D721Med (cell line): ENCODE measurements at places on chromosomes 7 and 10.
A peak's percentile ranks its signal among the peaks of the same experiment; 100 is the strongest.

- DNase-seq = no peak
Observed at GRCh38 chr10:15898046-15898445, 37.7 kb upstream of the MINDY3 start.

DNA sequence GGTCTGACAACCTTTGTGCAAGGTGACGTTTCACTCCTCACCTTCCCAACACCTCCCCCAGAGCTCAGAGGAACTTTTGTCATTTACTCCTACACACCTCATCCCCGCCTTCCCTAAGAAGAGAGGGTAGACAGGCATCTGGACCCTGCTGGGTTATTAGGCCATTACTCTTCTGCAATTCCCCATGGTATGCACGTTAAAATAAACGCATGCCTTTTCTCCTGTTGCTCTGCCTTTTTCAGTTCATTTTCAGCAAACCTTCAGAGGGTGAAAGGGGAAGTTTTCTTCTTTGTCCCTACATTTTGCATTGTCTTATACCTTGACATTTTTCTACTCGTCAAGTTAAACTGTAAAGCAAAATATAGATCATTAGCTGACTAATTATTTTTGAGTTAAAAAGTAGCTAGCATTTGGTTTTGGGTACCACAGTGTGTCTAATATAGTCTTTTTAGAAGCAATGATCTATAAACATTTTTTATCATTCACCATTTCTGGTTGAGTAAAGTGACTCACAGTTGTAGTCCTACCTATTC, 10.5 kb upstream of the EDRF1 start:
- DNase-seq = no peak

DNA sequence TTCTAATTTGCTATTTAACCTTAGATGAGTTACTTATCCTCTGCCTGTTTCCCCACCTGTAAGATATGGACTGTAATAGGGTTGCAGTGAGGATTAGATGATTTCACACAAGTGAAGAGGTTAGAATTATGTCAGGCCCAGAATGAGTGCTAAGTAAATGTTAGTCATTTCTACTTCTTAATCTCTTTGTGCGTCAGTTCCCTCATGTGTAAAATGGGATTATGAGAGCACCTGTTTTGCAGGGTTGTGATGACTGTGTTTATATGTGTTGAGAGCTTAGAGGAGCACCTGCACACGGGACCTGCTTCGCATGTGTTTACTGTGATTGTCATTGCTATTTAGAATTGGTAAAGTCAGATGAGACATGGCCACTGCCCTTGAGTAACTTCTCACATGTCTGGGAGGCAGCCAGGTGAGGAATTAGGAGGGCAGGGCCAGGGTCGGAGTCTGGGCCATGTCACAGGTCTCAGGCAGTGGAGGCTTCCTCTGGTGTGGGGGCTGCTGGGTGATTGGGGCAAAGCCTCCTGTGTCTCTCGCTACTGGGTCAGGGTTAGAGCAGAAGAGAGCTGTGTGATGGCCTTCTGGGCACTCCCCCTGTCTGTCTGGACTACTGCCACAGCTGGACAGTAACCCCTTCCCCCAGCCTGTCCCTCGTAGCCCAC, 106.7 kb downstream of the WDFY4 start:
- DNase-seq = no peak

- DNase-seq = no peak
Observed at GRCh38 chr10:21144047-21144446, 246.9 kb upstream of the NEBL start.

DNA sequence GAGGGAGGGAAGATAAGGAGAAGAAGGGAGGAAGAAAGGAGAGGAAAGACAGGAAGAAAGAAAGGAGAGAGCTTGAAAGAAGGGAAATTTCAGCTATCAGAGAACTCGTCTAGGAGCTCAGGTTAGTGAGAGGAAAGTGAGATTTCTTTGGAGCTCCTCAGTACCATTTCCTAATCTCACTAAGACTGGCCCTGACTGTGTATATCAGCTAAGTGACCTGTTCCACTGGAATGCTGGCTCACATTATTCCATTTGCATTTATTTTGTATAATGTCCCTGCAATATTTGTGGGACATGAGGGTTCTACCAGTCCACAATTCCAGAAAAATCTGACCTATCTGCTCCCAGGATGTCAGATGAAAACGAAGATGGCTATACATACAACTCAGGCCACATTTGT, 114.7 kb upstream of the CELF2 start:
- no peak for DNase-seq

DNA sequence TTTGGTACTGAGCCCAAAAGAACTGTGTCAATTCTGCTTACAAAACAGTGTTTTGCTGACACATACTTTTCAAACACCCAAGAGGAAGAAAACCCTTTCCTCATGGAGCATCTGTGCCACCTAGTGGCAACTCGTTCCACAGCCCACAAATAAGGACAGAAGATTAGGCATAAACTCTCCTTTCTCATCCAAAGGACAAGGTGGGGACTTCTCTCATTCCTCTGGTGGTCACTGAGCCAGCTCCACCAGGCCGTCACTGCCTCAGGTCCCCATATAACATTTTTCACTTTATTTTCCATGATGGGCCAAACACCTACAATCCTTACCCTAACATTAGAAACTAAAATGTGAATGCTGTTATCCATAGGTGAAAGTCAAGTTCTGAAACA, 76.9 kb downstream of the RNF216 start:
- peak; percentile 35 for DNase-seq

- no peak for DNase-seq
Observed at GRCh38 chr10:49762566-49762877, 399 bp upstream of the OGDHL start.

DNA sequence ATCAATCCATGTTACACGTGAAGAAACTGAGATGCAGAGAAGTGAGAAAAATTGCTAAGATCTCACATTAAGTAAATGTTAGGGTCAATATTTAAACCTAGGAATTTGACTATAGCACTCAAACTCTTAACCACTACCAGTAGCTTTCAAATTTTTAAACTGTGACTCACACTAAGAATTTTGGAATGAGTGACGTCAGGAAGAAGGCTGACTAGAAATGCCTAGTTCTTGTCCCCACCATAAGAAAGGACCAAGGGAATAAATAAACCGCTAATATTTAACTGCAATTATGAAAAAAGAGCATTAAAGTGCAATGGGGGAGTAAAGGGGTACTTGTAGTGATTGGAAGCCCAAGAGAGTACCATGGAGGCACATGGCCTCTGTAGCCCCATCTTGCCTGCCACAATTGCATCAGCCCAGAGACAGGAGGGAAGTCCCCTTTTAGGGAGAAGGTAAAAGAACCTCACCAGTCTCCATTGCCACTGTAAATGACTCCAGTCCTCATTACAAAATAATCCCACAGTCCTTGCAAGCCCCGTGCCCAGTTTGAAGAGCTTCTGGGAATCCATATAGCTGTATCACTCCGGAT, 3.5 kb upstream of the AKR1B1 start:
- DNase-seq = no peak

DNA sequence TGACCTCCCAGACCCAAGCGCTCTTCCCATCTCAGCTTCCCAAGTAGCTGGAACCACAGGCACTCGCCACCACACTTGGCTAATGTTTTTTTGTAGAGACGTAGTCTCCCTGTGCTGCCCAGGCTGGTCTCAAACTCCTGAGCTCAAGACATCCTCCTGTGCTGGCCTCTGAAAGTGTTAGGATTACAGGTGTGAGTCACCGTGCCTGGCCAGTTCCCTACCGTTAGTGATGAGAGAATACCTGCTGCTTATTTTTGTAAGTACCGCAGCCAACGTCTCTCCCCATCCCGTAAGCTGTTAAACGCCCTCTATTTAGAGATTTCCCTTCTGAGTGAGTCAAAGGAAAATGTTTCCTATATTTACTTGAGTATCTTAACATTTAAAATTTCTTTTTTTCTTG, 38.5 kb upstream of the PDLIM1 start:
- no peak for DNase-seq

GRCh38 chr10:11179516-11180105, 161.9 kb downstream of the CELF2 start:
- DNase-seq = no peak

- no peak for DNase-seq
Observed at GRCh38 chr10:15515202-15515601, 144.1 kb upstream of the FAM171A1 start.

DNA sequence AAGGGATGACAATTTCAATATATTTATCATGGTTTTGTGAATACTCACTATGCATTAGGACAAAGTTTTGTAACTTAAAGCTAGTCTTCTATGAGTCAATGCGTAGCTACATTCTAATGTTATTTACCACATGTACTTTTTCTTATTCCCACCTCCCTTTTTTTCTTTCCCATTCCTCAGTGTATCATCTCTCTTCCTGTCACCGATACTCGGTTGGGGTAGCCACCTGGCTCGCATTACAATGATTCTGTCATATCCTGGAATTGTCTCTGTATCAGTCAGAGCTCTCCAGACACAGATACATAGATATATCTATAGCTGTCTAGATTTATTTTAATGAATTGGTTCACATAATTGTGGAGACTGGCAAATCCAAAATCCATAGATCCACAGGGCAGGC, 9.8 kb upstream of the RALA start:
- no peak for DNase-seq

DNA sequence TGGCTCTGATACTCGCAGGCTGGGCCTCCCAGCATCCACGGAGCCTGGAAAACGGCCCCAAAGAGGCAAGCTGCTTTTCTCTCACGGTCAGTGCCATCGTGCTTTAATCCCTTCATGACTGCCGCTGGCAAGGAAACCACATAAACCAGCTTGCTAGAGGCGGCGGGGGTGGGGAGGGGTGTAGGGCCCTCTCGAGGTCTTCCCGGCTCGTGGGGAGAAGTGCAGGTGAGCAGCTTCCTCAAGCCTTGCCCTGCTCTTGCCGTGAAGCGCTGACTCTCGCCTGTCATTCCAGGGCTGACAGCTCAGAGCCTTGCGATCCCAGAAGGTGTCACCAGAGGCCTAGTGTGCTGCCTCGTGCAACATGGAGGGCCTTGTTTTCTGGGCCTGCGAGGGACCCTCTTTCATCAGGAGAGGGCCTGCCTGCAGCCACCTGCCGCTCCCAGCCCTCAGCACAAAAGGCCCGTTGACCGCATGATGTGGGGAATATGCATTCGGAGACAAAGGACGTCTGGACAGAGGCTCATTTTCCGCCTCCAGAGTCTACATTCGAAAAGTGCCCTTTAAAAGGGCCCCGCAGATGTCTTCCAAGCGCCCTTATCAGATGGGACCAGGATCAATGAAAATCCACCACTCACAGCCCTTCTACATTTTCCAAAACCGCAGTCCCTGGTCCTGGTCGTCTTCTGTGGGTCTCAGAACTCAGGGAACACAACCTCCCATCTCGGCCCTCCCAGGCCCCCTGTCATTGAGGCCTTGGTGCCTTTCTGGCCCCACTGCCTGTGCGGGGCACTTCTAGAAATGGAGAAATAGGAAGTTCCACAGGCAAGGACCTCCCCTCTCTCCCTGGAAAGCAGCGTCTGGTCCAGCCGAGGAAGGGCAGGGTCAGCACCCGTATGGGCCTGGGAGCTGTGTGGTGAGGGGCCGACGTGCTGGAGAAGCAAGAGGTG, 58.7 kb downstream of the ZRANB1 start:
- no peak for DNase-seq

GRCh38 chr10:6069081-6069931, 7.1 kb upstream of the IL2RA start:
- no peak for DNase-seq

DNA sequence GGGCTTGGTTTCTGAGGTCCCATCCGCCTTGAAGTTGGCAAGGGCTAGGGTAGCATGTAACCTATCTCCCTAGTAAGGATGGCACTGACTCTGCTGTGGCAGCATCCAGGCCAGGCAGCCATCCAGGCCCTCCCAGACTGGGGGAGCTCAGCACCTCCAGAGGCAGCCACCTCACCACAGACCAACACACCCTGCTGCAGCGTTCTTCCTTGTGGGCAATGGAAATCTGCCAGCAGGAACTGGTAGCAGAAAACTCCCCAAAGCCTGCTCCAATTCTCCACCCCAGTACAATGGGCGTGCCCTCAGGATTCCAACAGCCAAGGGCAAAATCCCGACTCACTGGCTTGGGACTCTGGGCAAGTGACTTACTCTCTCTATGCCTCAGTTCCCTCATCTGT, 27.5 kb downstream of the DLG5 start:
- no peak for DNase-seq

DNA sequence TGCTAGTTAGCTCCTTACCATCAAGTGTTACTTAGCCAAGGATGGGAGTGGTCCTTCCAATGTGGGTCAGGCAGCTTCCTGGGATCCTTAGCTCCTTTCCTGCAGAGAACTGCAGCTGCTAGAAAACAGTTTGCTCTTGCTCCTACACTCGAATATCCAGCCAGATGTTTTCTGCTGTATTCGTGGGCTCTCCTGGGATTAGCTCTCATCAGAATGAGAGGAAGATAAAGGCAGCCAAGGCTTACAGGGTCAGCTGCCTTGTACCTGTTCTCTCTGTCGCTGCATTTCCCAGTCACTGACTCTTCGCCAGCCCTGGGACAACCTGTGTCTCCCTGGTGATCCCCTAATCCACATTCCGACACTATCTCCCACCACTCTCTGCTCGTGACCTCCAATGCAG, 29.0 kb downstream of the NEUROD6 start:
- no peak for DNase-seq

DNA sequence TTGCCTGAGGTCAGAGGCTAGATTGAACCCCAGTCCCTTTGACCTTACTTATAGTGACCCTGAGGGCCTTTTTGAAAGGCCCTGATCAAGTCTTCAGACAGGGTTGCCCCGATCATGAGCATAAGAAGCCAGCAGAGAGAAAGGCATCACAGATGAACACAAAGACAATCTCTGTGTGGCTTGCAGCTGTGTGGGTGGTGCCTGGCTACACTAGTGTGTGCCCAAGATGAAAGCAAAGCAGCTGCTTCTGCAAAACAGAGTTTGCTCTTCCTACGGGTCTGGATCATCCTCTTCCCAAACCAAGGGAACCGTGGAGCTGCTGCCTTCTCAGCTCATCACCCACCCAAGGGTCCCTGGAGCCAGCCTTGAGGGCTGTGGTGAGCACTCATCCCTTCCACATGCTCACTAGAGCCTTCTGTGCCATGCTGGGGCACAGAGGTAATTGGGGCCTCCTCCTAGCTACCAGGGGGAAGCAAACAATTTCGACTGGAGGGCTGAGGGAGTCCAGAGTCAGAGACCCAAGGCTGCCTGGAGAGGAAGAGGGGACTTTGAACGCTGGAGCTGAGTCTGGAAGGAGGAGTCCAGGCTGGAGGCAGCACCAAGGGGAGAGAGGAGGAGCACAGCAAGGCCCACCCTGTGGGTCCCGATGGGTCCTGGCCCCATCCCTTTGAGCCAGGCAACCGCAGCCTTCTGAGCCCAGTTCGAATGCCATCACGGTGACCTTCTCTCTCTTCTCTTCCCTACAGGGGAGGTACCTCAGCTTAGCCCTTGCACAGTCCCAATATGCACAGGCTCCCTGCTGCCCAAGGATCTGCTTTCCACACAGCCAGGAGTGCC, 42.3 kb downstream of the ANTXRL start:
- no peak for DNase-seq

DNA sequence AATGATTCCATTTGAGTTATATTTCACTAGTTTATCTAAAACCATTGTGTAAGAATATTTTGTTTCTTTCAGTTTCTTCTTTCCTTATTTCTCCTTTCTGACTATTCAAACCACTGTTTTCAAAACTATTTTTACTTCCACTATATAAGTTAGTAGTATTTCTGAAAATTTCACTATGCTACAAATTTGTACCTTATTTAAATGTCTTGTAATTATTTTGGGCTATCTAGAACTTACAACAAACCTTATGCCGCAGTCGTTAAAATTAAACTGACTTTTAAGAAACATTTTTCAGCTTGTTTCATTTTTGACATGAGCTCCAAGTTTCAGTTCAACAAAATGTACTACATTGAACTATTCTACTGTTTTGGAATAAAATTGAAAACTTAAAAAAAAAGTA, 1.8 kb downstream of the TFEC start:
- no peak for DNase-seq
